ENCODE measurements at places on chromosomes 2 and 18.

GRCh38 chr2:16320716-16321115, 344.9 kb downstream of the CYRIA start:
- no peaks in the 10 kb centered on the region for H3K27me3 ChIP-seq
- H3K36me3 ChIP-seq: no peaks in the 10 kb centered on the region
- no peak overlapping the region for H3K4me3 ChIP-seq
- H3K27ac ChIP-seq: no peak overlapping the region

- H3K4me1 ChIP-seq: peaks cover 6% of the 10 kb centered on the region
- H3K27me3 ChIP-seq: no peaks in the 10 kb centered on the region
- no peaks in the 10 kb centered on the region for H3K36me3 ChIP-seq
- H3K27ac ChIP-seq: no peak overlapping the region
- DNase-seq: no peak
Observed at GRCh38 chr2:39421354-39421753, 15.7 kb downstream of the MAP4K3 start.

GRCh38 chr2:184644685-184645084, 46.4 kb downstream of the ZNF804A start:
- no peaks in the 10 kb centered on the region for H3K36me3 ChIP-seq
- no peak overlapping the region for H3K4me3 ChIP-seq
- H3K27ac ChIP-seq: no peak overlapping the region

DNA sequence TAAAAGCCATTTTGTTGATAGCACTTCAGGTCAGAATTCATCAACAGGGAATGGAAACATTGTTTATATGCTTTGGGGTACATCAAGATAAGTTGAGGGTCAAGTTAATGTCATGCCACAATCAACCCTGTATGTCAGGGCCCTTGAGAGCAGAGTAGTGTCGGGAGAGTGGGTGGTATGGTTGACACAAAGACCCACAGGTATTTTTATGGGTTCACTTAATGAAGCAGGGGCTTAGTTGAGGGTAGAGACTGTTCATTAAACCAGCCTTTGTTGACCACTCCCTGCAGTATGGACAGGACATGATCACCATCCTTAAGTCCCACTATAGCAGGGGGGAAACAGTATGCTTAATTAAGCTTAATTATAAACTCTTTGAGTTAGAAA, 5.7 kb downstream of the RPL37A start:
- no peaks in the 10 kb centered on the region for H3K27me3 ChIP-seq
- no peaks in the 10 kb centered on the region for H3K4me1 ChIP-seq
- no peak overlapping the region for H3K4me3 ChIP-seq

DNA sequence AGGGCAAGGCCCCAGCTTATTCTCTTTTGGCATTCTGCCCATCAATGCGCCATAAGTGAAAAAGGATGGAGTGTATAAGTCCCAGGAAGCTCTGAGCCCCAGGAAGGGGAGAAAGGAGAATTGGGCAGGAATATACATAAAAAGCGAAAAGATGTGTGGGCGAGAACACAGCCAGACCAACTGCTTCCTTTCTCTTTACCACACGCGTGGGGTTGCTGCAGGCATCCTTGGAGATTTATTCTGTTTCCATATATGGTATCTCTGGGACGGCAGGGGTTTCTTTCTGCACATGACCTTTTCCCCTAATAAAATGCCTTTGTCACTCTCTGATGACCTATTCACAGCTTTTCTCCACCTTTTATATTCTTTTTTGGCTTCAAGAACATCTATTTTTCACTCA, 440.5 kb downstream of the NBAS start:
- no peak overlapping the region for H3K27ac ChIP-seq
- H3K27me3 ChIP-seq: no peaks in the 10 kb centered on the region
- H3K4me1 ChIP-seq: no peaks in the 10 kb centered on the region
- no peak for DNase-seq
- H3K36me3 ChIP-seq: no peaks in the 10 kb centered on the region

- H3K4me1 ChIP-seq: no peaks in the 10 kb centered on the region
- no peak overlapping the region for H3K4me3 ChIP-seq
- no peak for DNase-seq
- no peaks in the 10 kb centered on the region for H3K27me3 ChIP-seq
- no peaks in the 10 kb centered on the region for H3K36me3 ChIP-seq
- no peak overlapping the region for H3K27ac ChIP-seq
Observed at GRCh38 chr2:120732506-120733237, 3.0 kb upstream of the GLI2 start.

GRCh38 chr2:143133783-143134182, 4.6 kb downstream of the ARHGAP15 start:
- no peak for DNase-seq
- no peak overlapping the region for H3K4me3 ChIP-seq
- no peaks in the 10 kb centered on the region for H3K27me3 ChIP-seq
- H3K27ac ChIP-seq: no peak overlapping the region

DNA sequence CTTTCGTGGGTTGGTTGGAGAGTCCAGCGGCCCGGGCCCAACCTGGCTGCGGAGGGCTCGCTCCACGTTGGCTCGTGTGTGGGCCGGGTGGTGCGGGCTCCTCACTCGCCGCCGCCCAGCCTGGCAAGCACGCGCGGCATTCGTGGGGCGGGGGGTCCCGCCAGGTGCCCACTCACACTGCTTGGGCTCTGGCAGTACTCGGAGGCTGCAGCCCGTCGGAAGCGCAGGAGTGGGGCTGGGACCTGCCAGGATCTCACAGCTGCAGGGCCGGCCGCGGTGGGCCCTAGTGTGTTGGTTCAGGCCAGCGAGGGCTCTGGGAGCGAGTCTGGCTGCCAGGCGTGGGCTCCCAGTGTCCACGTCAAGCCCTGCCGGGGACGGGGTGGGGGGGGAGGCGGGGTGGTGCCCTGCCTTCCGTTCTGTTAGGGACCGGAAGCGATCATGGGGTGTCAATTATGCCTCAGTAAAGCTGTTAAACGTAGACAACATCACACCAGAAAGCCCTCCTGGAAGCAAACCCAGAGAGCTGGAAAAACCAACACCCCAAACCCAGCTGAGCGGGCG, 1.0 kb upstream of the HS6ST1 start:
- H3K36me3 ChIP-seq: no peaks in the 10 kb centered on the region
- H3K4me3 ChIP-seq: no peak overlapping the region
- peak; percentile 47 for DNase-seq
- no peaks in the 10 kb centered on the region for H3K4me1 ChIP-seq
- H3K27ac ChIP-seq: no peak overlapping the region

- H3K4me3 ChIP-seq: no peak overlapping the region
- DNase-seq: no peak
- H3K27ac ChIP-seq: no peak overlapping the region
Observed at GRCh38 chr18:58453167-58453808, 175.6 kb downstream of the ALPK2 start.

DNA sequence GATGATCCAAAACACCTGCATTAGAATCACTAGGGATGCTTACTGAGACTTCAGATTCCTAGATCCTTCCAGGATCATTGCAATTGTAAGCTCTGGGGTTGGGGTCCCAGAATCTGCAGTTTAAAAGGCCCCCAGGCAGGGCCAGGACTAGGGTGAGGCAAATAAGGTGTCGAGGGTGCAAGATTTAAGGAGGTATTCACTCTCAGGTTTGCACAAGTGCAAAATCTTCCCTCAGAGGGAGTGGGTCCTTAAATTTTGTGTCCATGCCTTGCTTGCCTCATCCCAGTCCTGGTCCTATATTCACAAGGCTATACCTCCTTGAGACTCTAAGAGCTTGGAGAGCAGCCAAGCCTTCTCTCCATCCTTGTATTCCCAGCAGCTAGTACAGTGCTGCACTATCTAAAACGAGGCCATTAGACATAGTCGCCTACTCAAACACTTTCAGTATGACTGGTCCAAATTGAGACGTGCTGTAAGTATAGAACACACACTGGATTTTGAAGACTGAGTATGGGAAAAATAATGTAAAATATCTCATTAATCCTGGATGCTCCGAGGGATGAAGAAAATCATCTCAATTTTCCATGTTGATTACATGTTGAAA, 31.6 kb upstream of the MREG start:
- no peaks in the 10 kb centered on the region for H3K27me3 ChIP-seq
- DNase-seq: no peak
- peaks cover 1% of the 10 kb centered on the region for H3K36me3 ChIP-seq

DNA sequence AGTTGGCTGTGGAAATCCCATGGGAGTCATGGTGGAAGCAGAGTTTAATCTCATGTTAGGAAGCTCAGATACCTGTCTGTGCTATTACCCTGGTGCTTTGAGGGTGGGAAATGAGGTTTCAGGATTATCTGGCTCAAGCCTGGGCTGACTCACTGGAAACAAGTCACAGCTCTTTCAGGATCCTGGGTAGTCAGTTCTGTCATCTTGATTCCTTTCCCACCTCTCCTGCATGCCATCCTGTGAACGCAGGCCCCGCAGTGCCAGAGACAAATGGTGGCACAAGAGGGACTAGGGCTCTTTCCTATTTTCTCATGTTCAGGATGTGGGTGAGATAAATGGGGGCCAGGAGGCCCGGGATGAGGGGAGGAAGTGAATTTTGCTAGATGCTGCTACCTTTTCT, 3.7 kb upstream of the FAM136A start:
- no peaks in the 10 kb centered on the region for H3K4me1 ChIP-seq
- DNase-seq: no peak
- H3K27ac ChIP-seq: no peak overlapping the region
- no peaks in the 10 kb centered on the region for H3K36me3 ChIP-seq

- no peaks in the 10 kb centered on the region for H3K4me1 ChIP-seq
- DNase-seq: peak; percentile 84
- peak overlapping the region; percentile 62 for H3K27ac ChIP-seq
- H3K27me3 ChIP-seq: no peaks in the 10 kb centered on the region
Observed at GRCh38 chr2:241636182-241637017, 558 bp downstream of the THAP4 start.

DNA sequence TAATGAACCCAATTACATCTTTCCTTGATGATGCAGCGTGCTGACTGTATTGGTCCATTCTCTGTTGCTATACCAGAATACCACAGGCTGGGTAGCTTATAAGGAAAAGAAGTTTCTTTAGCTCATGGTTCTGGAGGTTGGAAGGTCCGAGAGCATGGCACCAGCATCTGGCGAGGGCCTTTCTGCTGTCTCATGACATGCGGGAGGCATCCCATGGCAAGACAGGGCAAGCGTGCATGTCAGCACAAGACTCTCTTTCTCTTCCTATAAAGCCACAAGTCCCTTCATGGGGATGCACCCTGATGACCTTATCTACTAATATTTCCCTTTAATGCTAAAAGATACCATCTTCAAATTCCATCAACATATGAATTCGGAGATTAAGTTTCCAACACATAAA, 122.8 kb upstream of the FHL2 start:
- H3K4me1 ChIP-seq: no peaks in the 10 kb centered on the region
- H3K27ac ChIP-seq: no peak overlapping the region
- H3K36me3 ChIP-seq: no peaks in the 10 kb centered on the region
- no peak for DNase-seq

- H3K27me3 ChIP-seq: no peaks in the 10 kb centered on the region
- H3K27ac ChIP-seq: no peak overlapping the region
Observed at GRCh38 chr2:5945742-5946141, 253.6 kb downstream of the SOX11 start.

GRCh38 chr2:11769516-11769915, 23.1 kb downstream of the LPIN1 start:
- H3K4me1 ChIP-seq: no peaks in the 10 kb centered on the region
- H3K36me3 ChIP-seq: no peaks in the 10 kb centered on the region
- H3K27me3 ChIP-seq: no peaks in the 10 kb centered on the region
- DNase-seq: no peak

- no peaks in the 10 kb centered on the region for H3K36me3 ChIP-seq
- DNase-seq: no peak
- no peak overlapping the region for H3K4me3 ChIP-seq
- H3K4me1 ChIP-seq: peaks cover 3% of the 10 kb centered on the region
Observed at GRCh38 chr2:42193722-42194187, 24.6 kb downstream of the EML4 start.

GRCh38 chr2:106177581-106177980, 16.5 kb downstream of the UXS1 start:
- no peak for DNase-seq
- H3K4me1 ChIP-seq: peaks cover 3% of the 10 kb centered on the region
- no peaks in the 10 kb centered on the region for H3K36me3 ChIP-seq
- H3K27ac ChIP-seq: no peak overlapping the region
- no peaks in the 10 kb centered on the region for H3K27me3 ChIP-seq
- H3K4me3 ChIP-seq: no peak overlapping the region

GRCh38 chr18:61541673-61542072, 208.4 kb downstream of the CDH20 start:
- H3K27ac ChIP-seq: no peak overlapping the region
- no peaks in the 10 kb centered on the region for H3K4me1 ChIP-seq
- H3K27me3 ChIP-seq: no peaks in the 10 kb centered on the region
- peaks cover 1% of the 10 kb centered on the region for H3K36me3 ChIP-seq

- H3K27ac ChIP-seq: no peak overlapping the region
- no peaks in the 10 kb centered on the region for H3K4me1 ChIP-seq
- no peaks in the 10 kb centered on the region for H3K36me3 ChIP-seq
- no peak for DNase-seq
Observed at GRCh38 chr18:59067873-59068272, 71.8 kb upstream of the SEC11C start.

DNA sequence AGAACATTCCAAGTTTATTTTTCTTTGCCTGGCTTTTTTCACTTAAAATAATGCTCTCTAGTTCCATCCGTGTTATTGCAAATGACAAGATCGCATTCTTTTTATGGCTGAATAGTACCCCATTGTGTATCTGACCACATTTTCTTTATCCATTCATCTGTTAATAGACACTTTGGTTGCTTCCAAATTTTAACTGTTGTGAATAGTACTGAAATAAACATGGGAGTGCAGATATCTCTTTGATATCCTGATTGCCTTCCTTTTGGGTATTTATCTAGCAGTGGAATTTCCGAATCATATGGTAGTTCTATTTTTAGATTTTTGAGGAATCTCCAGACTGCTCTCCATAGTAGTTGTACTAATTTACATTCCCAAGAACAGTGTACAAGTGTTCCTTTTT, 230.5 kb downstream of the FIGN start:
- H3K27ac ChIP-seq: no peak overlapping the region
- H3K4me3 ChIP-seq: no peak overlapping the region
- H3K36me3 ChIP-seq: no peaks in the 10 kb centered on the region
- H3K27me3 ChIP-seq: no peaks in the 10 kb centered on the region

- H3K27me3 ChIP-seq: no peaks in the 10 kb centered on the region
- no peak for DNase-seq
- no peaks in the 10 kb centered on the region for H3K4me1 ChIP-seq
- H3K36me3 ChIP-seq: no peaks in the 10 kb centered on the region
Observed at GRCh38 chr2:43453179-43454170, 142.4 kb downstream of the THADA start.

GRCh38 chr2:227623226-227623625, 5.9 kb downstream of the SCYGR4 start:
- H3K27ac ChIP-seq: no peak overlapping the region
- no peaks in the 10 kb centered on the region for H3K4me1 ChIP-seq
- no peaks in the 10 kb centered on the region for H3K36me3 ChIP-seq

Measured in aorta (tissue), 5 donors.